ENCODE measurements at places on chromosomes 16 and 17. TPM values are rescaled to one million over a fixed set of nuclear protein-coding genes. Genes with fewer than 3 reads are reported as not detected.

The ABCA9 gene
- total RNA-seq, result 0.71 TPM

The DNAH17 gene
- total RNA-seq, result under 0.01 TPM

The PLA2G10 gene
- total RNA-seq, result 0.34 TPM

The ADGRG3 gene
- total RNA-seq, result not detected

The KCNH6 gene
- not detected for total RNA-seq

The CFDP1 gene
- 54.0 TPM for total RNA-seq

The KCNJ18 gene
- total RNA-seq, result not detected

The COQ9 gene
- 57.7 TPM for total RNA-seq

The ERN2 gene
- 1.6 TPM for total RNA-seq

The CTU2 gene
- 13.2 TPM for total RNA-seq

The DNASE1L2 gene
- total RNA-seq, result 0.34 TPM

The INCA1 gene
- total RNA-seq, result 0.21 TPM

The MCRIP1 gene
- total RNA-seq, result 23.8 TPM

The CACNB1 gene
- 1.4 TPM for total RNA-seq
